ENCODE measurements at places on chromosomes 6 and 20. TPM values are rescaled to one million over a fixed set of nuclear protein-coding genes. Genes with fewer than 3 reads are reported as not detected.

Gene FOXF2
- 24.4 TPM for total RNA-seq

Gene RFX6
- not detected for total RNA-seq

Gene CPXM1
- total RNA-seq, result not detected

Gene MLN
- total RNA-seq, result not detected

Gene ARFRP1
- total RNA-seq, result 43.6 TPM

Gene HCRTR2
- total RNA-seq, result not detected

Gene NHLRC1
- total RNA-seq, result 1.9 TPM

Gene PBOV1
- total RNA-seq, result not detected
